Midbrain (tissue), 1 donor: ENCODE measurements at places on chromosomes 7 and 10.

DNA sequence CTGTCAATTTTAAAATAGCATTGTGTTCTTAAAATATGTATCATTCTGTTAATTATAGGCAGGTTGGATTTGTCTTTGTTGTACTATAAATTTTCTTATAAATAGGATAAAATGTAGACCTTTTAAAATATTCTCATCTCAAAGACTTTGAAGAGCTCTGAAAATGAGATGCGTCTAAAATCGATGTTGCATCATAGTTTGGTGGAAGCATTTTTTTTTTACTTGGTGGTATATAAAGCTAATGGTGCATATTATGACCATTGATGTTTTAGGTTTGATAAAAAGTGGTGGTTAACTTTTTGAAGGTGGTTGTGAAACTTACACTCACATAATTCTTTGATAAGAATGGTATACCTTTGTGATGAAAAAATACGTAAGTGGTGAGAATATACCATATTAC, 69.1 kb downstream of the ZNRF2 start:
- no peak for DNase-seq

- no peak for DNase-seq
These were observed 278.8 kb downstream of the TNS3 start for GRCh38 chr7:47303014-47303694.

DNA sequence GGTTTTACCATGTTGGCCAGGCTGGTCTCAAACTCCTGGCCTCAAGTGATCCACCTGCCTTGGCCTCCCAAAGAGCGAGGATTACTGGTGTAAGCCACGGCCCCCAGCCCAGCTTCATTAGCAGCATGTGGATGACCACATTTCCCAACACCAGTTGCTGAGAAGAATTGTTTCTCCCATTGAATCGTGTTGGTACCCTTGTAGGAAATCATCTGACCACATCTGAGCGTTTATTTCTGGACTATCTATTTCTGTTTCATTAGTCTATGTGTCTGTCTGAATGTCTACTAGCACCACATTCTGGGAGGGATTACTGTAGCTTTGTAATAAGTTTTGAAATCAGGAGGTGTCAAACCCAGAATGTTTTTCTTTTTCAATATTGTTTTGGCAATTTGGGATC, 89.6 kb downstream of the LCOR start:
- DNase-seq, result no peak

DNA sequence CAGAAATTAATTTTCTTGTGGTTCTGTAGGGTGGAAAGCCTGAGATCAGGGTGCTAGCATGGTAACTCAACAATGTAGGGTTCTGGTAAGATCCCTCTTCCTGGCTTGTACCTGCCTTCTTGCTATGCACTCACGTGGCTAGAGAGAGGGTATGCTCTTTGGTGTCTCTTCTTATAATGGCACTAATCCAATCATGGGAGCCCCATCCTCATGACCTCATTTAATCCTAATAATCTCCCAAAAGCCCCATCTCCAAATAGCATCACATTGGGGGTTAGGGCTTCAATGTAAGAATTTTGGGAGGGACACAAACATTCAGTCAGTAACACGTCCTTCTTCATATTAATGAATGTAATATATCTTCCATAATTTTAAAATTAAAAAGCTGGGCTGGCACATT, 39.6 kb upstream of the FAM133B start:
- DNase-seq, result no peak

DNA sequence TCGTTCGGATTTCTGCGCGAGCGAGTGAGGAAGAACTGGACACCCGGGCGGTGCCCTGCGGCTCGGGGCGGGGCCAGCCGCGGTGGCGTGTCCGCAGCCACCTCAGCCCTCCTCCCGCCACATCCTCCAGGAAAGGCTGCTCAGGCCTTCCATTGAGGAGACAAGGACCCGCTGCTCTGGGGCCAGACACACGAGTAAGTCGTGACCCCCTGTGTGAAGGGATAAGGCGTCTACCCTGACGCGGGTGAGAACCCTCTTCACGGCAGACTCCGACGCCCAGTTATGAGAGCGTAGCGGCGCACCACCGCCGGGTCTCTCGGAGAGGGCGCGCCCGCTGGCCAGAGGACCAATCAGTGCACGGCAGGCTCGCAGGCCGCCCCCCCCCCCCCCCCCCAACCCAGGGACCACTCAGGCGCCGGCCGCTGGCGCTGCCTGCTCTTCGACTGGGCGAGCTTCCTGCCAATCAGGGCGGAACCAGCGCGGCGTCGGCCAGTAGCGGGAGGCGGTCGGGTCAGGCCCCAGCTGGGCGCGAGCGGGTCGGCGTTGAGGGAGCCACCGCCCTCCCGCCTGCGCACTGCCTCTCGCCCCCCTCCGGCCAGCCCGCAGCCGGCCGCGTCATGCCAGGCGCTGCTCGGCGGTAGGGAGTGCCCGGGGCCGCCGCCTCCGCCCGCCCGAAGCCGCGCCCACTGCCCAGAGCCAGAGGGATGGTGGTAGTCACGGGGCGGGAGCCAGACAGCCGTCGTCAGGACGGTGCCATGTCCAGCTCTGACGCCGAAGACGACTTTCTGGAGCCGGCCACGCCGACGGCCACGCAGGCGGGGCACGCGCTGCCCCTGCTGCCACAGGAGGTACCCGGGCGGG, at the start of gene KCTD7:
Gene KCTD7, plus strand, starts transcription at position 521 of the 861 bp plus-strand sequence. Its CDS starts 184 bp downstream, at position 705.
- DNase-seq, result peak; percentile 97
